ENCODE measurements at places on chromosomes 5 and 9. TPM values are rescaled to one million over a fixed set of nuclear protein-coding genes. Genes with fewer than 3 reads are reported as not detected.
A peak's percentile ranks its signal among the peaks of the same experiment; 100 is the strongest.

GRCh38 chr5:149799119-149799623 lies 69.1 kb downstream of the PPARGC1B start:
- peaks cover 8% of the 10 kb centered on the region for H3K4me1 ChIP-seq
- peak; percentile 87 for DNase-seq
- H3K27me3 ChIP-seq, result no peaks in the 10 kb centered on the region
- no peak overlapping the region for H3K4me3 ChIP-seq
- no peak overlapping the region for H3K27ac ChIP-seq

The DEPDC1B gene
- 1.8 TPM for total RNA-seq

GRCh38 chr5:66739951-66740350 lies 143.8 kb downstream of the MAST4 start:
- no peak for DNase-seq
- H3K4me1 ChIP-seq, result no peaks in the 10 kb centered on the region
- no peaks in the 10 kb centered on the region for H3K36me3 ChIP-seq
- peaks cover 3% of the 10 kb centered on the region for H3K27me3 ChIP-seq

GRCh38 chr5:122297587-122298298 lies 14.3 kb upstream of the SNCAIP start:
- no peak for DNase-seq
- peaks cover 3% of the 10 kb centered on the region for H3K27me3 ChIP-seq
- H3K4me3 ChIP-seq, result no peak overlapping the region
- H3K36me3 ChIP-seq, result no peaks in the 10 kb centered on the region
- H3K4me1 ChIP-seq, result no peaks in the 10 kb centered on the region
- H3K27ac ChIP-seq, result no peak overlapping the region

The MOB3B gene
- under 0.01 TPM for total RNA-seq

DNA sequence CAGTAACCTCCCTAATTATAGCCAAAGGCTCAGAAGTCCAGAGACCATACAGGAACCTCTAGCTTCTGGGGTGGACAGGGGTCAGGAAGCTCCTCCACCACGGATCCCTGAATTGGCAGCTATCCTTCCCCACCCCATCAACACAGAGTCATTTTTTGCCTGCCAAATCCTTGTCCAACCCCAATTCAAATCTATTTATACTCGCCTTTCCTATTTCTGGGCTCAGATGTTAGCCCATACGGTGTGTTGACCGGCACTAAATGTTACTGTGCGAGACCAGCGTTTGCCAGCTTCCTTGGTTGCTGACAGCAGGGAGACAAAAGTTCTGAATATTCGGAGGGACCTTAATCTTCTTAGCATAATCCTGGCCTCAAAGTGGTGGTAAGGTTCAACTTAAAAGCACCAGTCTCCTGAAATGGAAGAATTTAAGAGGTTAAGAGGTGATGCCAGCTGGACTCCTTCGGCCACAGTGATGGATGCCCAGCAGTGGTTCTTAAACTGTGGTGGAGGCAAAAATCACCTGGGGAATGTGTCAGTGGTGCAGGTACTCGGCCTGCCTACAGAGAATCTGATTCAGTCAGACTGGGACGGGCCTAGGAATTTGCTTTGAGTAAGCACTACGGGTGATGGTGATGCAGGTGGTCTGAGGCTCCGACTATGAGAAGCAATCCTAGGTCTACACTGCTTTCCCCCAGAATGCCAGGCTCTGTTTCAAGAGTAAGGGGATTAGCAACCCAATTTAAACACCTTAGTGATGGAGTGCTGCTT lies 204.8 kb upstream of the MEF2C start:
- H3K4me3 ChIP-seq, result no peak overlapping the region
- no peaks in the 10 kb centered on the region for H3K4me1 ChIP-seq
- DNase-seq, result no peak
- no peaks in the 10 kb centered on the region for H3K36me3 ChIP-seq
- H3K27me3 ChIP-seq, result no peaks in the 10 kb centered on the region
- no peak overlapping the region for H3K27ac ChIP-seq

DNA sequence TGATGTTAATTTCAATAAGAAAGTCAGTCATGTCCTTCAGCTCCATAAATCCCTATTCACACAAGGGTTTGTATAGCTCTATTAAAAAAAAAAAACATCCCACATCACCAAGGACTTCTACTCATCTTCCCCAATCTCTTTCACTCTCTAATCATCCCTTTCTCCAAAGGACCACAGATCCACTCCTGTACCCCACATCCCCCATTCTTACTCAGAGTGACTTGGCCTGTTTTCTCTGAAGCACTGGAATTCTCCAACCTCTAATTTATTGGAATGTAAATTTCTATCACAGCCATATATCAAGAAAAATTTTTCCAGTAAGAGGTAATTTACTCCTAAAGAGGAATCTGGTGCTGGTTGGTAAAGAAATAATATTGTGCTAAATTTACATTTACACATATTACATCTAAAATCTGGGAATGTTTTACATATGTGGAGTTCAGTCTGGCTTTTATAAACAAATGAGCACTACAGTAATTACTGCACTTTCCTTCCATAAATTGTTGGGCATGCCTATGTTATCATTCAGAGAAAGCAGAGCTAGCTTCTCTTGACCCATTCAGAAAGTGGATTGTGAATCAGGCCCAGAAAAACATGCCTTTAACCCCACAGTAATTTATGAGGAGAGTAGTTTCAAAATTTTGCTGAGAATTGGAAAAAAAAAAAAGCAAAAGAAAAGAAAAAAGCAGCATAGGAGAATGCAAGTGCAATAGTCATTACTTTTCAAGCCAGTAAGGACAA lies 399.5 kb upstream of the TNC start:
- no peaks in the 10 kb centered on the region for H3K36me3 ChIP-seq
- no peaks in the 10 kb centered on the region for H3K27me3 ChIP-seq
- H3K4me1 ChIP-seq, result peaks cover 15% of the 10 kb centered on the region
- DNase-seq, result peak; percentile 53
- H3K4me3 ChIP-seq, result no peak overlapping the region

DNA sequence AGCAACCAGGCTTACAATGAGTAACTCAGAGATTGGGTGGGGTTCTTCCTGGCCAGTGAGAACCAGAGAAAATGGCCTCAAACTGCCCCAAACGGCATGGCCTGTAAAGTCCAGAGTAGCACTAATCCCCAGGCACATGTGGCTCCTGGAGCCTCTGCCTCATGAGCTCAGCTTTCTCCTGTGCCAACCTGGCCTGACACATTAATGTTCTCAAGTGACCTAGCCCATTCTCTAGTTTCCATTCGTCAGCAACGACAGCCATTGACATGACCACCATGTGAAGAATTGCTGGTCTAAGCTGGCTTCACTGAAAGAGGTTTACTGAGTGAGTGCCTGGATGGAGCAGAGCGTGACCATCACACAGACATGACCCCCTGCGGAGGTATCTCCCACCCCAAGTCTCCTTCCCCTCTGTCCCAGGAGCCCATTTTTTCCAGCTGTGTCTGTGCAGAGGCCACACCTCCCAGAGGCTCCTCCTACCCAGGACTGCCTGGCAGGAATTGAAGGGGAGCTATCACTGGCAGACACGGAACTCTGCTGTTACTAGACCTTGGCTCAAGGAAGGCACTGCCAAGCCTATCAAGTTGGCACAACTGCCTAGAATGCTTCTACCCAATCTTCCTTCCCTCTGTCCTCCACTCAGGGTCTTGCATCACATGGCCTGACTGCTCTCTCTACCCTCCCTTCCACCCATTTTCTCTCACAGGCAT lies 59.0 kb upstream of the BOD1 start:
- H3K27me3 ChIP-seq, result peaks cover 7% of the 10 kb centered on the region
- H3K36me3 ChIP-seq, result no peaks in the 10 kb centered on the region
- no peak overlapping the region for H3K27ac ChIP-seq
- DNase-seq, result no peak

DNA sequence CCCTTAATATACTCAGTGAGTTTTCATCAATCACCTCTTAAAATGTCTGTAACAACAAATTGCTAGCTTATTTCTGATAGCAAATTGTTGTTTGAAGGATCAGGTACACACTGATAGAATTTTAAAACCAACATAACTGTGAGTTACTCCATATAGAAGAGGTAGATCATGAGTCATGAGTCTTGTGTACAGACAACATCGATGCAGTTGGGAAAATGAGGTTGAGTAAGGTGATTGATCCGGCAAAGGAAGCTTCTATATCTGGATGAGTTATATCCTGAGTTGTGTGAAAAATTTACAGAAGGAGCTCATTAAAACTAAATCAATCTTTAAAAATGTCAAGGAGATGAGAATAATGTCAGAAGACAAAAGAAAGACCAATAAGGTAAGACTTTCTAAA lies 604.6 kb upstream of the RGMB start:
- peaks cover 5% of the 10 kb centered on the region for H3K4me1 ChIP-seq
- H3K4me3 ChIP-seq, result no peak overlapping the region
- no peaks in the 10 kb centered on the region for H3K27me3 ChIP-seq
- no peaks in the 10 kb centered on the region for H3K36me3 ChIP-seq
- DNase-seq, result no peak

- H3K36me3 ChIP-seq, result no peaks in the 10 kb centered on the region
- no peak for DNase-seq
- no peaks in the 10 kb centered on the region for H3K4me1 ChIP-seq
- no peak overlapping the region for H3K4me3 ChIP-seq
Measured at GRCh38 chr5:2817031-2817603, 65.6 kb upstream of the IRX2 start.

DNA sequence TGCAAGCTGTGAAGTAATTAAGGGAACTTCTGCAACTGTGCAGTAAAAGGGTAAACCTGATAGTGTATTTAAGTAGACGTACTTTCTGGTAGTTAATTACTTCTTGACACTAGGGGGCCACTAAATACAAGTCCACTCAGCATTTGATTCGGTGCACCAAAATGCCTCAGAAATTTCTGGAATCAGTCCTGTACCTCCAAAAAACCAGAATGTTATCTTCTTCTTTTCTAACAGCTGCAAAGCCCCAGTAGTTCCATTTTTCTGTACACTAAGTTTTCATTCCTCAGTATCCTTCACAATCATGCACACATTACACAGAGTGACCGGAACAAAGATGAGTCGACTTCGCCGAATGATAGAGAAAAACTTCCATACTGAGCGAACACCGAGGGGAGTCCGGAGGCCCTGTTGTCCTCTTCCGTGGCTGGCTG lies 484 bp downstream of the GFM2 start:
- peak; percentile 91 for DNase-seq
- no peaks in the 10 kb centered on the region for H3K27me3 ChIP-seq
- peaks cover 41% of the 10 kb centered on the region for H3K4me1 ChIP-seq
- peak overlapping the region; percentile 96 for H3K4me3 ChIP-seq
- H3K27ac ChIP-seq, result peak overlapping the region; percentile 74

DNA sequence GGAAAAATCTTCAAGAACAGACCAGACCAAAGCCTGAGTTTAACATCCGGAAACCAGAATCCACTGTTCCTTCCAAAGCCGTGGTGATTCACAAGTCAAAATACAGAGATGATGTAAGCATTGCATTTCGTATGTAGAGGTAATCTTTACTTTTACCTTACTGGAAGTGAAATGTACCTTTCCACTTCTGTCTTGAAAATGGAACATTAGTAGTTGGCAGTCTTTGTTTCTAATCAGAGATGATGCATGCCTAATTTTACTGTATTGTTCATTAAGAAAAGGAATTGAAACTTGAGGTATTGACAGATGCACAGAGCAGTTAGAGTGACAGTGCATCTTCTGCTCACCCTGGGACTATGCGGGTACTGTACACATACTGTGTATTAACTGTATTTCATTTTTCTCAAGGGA lies 34.6 kb downstream of the HABP4 start:
- H3K4me1 ChIP-seq, result peaks cover 14% of the 10 kb centered on the region
- DNase-seq, result no peak
- no peaks in the 10 kb centered on the region for H3K27me3 ChIP-seq
- H3K4me3 ChIP-seq, result no peak overlapping the region
- H3K27ac ChIP-seq, result peak overlapping the region; percentile 36
- peaks cover 15% of the 10 kb centered on the region for H3K36me3 ChIP-seq
